ENCODE measurements at places on chromosomes 12 and 14.

DNA sequence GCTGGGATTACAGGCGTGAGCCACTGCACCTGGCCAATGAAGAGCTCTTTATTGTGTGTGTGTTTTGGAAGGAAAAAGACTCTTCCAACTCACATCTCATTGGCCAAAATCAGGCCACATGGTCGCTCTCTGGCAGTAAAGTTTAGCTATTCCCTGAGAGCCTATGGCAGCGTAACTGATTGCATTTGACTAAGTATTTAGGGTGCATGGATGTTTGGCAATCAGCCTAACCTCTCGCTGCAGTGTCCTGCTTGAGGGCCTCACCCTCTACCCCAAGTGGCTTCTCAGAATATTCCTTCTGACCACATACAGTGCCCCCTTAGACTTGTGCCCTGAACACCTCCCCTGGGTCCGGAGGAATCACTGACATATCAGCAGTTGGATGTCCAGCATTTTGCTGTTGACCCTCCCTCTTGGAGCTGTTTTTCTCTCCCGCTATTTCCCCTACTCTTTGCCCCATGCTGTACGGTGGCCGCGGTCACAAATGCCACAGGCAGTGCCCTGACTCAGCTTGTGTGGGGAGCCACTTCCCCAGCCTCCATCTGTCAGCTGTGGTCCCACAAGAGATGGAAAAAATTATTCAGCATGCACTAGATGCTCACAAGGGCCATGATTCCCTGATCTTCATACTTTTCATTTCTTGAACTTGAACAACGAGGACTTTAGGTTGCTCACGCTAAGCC is 9.5 kb downstream of the PHETA1 start:
- DNase-seq, result no peak

DNA sequence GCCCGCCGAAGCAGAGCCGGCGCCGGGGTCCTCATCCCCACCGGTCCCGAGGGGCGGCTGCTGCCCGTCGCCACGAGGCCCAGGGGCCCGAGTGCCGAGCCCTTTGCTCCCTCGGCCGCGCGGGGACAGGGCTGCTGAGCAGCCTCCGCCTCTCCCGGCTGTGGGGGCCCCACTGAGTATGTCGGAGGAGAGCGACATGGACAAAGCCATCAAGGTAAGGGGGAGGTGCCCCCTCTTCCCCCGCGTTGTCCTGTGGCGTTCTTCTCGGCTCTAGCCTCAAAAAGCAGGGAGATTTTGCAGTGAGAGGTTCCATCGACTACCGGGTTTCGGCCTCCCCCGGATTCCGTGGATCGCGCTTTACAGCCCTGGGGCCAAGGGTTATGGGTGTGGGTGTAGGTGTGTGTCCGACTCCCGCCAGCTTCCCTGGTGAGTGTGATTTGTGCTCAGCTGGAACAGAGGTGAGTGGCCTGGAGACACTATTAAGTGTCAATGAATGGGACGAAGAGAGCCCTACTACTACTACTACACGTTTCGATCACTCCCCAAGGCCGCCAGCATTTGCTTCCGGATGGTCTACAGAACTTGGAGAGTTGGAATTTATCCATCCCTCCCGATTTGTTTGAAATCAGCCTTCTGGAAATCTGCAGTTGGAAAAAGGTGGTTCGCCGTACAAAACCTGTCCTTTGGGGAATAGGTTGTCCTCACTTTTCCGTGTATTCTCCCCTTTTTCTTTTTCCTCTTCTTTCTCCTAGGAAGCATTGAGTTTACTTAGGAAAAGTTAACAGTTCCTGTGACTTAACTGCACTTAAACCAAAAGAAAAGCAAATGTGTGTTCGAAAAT is 748 bp downstream of the MAPKAPK5 start:
- no peak for DNase-seq

GRCh38 chr14:84127495-84127894 is 1402.4 kb upstream of the FLRT2 start:
- DNase-seq, result no peak

DNA sequence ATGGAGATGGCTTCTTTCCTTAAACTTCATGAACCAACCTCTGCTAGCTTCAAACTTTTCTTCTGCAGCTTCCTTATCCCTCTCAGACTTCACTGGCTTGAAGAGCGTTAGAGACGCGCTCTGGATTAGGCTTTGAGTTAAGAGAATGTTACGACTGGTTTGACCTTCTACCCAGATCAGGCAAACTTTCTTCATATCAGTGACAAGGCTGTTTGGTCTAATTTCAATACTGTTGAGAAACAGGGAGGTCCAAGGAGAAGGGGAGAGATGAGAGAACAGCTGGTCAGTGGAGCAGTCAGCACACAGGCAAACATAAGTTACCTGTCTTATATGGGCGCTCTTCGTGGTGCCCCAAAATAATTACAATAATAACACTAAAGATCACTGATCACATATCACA is 14.9 kb downstream of the SCAF11 start:
- DNase-seq, result no peak

DNA sequence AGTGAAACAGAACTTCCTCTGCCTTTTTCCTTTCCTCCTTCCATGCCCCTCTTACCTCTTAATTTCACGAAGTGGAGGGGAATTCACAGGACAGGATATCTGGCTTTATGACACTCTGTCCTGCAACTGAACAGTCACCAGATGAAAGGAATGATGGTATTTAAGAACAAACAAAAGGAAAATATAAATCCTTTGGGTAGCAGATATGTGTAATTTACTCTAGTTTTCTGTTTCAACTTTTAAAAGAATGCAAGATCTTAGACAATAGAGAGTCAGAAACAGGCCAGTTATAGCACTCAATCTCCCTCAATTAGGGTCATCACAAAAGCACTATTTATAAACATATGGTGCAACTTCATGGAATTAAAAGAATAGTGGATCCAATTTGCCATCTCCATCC is 25.0 kb upstream of the HMGA2 start:
- no peak for DNase-seq

- no peak for DNase-seq
Measured at GRCh38 chr14:95345032-95345431, 25.3 kb upstream of the CLMN start.

DNA sequence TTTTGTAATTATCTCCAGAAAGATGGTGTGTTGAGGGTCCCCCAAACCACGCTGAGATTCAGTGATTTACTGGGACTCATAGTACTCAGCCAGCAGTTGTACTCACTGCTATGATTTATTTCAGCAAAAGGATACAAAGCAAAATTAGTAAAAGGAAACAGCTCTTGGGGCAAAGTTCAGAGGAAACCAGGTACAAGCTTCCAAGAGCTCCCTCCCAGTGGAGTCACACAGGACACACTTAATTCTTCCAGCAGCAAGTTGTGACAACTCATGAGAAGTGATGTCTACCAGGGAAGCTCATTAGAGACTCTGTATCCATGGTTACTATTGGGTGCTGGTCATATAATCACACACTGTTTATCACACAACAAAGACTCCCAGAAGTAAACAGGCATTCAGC is 38.7 kb downstream of the TTC8 start:
- no peak for DNase-seq

DNA sequence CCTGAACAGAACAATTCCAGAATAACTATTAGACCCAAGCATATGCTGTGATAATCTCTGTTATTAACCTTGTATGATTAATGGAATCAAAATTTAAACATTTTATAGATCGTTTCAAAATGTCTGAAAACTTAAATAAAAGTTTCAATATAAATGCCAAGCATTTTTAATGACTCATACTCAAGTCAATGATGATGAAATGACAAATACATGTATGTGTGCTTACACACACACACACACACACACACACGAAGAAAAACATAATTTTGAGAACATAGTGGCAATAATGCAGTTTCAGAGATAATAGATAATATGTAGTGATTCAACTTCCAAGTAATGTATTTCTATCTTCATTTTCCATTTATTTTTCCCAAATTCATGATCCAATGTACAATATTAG is 384.9 kb upstream of the FOXG1 start:
- no peak for DNase-seq

GRCh38 chr12:96980991-96981414 is 73.9 kb downstream of the NEDD1 start:
- no peak for DNase-seq

- DNase-seq, result no peak
Measured at GRCh38 chr12:11711651-11712327, 62.3 kb downstream of the ETV6 start.

- no peak for DNase-seq
Measured at GRCh38 chr14:92560106-92560865, 46.7 kb downstream of the RIN3 start.

DNA sequence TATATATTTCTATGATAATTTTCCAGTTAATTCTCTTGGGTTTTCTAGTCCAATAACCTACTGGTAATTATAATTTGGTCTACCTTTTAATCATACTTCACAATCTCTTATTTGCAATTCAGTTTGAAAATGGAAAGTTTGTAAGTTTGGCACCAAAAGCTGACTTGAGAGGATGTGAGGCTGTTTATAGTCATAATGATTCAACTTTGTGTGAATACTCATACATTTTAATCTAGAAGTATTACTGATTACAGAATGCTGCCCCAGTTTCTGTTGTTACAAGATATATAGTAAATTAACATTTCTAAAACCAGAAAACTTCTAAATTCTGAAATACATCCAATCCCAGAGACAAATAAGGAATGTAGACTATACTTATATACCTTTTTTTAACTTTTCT is 158.2 kb downstream of the SLC38A4 start:
- DNase-seq, result no peak

DNA sequence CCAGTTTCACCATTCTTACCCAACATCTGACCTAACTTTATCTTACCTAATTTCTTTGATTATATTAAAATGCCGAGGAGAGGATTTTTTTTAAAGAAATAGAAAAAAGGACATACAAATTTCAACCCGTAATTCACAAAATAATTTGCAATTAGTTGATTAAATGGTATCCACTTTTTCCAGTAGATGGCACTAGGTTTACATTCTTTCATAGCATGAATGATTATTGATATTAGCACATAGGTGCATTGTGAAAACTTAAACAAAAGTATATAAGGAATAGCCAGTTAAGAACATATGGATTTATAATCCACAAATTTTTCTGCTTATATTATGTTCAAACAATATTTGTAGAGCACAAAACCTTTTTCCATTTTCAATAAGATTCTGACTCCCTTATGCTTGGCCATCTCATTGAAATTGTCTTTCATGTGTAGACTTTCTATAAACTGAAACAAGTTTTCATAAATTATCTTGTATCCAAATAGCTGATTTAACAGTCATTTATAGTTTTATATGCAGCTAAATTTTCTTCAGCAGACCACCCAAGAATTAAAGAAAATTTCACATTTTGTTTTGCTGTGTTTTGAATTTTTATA is 35.3 kb downstream of the MSRB3 start:
- no peak for DNase-seq

DNA sequence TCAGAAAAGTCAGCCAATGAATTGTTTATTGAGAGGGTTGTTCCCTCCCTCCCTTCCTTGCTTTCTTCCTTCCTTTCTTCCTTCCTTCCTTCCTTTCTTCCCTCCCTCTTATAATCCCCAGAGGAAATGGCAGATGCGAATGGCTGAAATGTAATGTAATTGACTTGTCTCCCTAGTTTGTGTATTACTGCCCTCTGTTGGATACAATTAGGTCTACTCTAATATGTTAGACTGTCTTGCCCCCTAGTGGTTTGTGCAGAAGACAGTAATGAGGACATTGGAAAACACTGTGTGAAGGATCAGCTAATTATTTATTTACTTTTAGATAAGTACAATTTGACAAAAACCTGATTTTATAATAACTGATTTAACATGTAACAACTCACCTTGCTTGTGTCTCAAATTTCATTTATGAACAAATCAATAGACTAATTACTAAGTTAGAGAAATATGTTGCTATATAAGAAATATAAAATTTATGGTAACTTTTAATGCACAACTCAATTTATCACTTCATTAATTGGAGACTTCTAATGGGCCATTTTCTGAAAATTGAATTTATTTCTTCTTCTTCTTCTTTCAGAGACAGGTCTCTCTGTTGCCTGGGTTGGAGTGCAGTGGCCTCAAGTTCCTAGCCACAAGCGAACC is 229.8 kb upstream of the LRIG3 start:
- DNase-seq, result peak; percentile 4

GRCh38 chr12:92324849-92325500 is 179.3 kb upstream of the BTG1 start:
- no peak for DNase-seq

GRCh38 chr12:120844768-120845449 is 59.2 kb downstream of the SPPL3 start:
- no peak for DNase-seq
